ENCODE measurements at places on chromosomes 16 and 17.

GRCh38 chr17:31488982-31489294, 97.5 kb downstream of the RAB11FIP4 start:
- DNase-seq = no peak

- no peak for DNase-seq
Observed at GRCh38 chr17:9002227-9002605, 19.1 kb upstream of the NTN1 start.

GRCh38 chr16:89973235-89973634, 24.7 kb downstream of the DEF8 start:
- DNase-seq = no peak

GRCh38 chr17:82921426-82921825, 81.6 kb upstream of the ZNF750 start:
- no peak for DNase-seq

DNA sequence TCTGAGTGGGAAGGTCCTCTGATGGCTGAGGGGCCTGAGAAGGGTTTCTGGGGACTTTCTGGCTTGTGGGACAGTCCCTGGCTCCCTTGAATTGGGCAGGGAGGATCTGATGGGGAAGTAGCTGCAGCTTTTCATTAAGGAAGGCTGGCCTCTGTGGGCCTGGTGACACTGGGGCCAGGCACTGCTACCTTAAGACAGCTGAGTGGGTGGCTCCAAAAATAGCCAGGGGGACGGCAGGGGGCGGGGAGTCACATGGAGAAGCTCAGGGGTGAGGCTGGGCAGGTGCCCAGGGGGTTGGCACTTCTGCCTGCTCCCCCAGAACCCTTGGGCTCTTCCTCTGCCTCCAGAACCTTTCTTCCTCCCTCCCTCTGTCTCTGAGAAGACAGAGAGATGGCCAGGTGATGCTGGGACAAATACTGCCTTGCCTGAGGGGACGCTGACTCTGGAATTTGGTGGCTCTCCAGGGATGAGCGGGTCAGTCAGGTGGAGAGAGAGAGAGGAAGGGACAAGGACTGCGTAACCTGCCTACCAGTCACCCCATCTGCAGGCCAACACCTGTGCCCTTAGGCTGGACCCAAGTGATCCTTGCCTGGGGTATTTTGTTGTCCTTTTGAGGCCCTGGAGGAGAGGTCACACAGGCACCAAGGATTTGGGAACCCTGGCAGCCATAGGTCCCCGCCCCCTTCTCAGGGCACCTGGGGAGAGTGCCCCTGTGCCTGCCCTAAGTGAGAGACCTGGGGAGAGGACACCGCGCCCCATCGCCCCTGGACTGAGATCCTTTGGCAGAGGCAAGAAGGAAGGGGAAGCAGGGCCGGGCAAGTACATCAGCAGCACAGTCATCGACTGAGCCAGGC, 1.7 kb upstream of the SGCA start:
- no peak for DNase-seq

DNA sequence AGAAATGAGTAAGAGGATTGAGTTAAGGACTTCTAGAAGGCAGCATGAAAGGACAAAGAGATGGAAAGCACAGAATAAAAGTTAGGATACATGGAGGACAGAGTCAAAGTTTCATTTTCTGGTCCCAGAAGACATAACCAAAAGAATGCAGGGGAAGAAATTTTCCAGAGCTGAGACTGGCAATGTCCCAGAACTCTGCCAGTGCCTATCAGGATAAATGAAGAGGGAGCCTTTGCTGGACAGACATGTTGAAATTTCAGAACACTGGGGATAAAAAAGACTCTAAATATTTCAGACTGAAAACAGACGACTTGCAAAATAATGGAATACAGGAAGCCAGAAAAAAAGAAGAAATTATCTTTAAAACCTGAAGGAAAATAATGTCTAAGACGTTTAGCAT, 55.7 kb downstream of the NT5M start:
- no peak for DNase-seq

DNA sequence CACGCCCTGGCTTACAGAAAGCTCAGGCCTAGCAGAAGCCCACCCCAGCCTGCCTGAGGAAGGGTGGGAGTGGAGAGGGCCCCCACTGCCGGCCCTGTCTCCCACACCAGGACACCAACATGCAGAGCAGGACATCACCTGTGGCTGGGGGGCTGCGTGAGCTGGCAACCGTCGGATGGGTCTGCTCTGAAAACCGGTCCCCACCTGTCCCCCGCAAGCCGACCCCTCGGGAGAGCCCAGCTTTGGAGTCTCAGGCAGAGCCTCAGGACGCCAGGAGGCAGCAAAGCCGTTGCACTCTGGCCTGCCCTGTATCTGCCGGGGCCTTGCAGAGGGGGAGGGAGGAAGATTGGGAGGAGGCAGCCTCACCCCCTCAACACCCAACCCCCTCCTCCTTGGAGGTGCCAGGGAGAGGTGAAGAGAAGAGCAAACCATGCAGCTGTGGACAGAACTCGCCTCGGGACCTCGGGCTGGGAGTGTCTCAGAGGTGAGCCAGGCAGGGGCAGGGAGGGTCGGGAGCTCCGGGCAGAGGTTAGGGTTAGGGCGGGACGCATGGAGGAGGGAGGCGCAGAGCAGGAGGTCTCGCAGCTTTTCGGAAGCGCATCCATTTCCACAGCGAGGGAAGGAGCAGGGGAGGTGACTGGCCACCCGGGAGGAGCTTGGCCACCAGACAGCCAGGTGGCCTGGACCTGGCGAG, 30.4 kb upstream of the ZC3H18 start:
- DNase-seq = no peak

DNA sequence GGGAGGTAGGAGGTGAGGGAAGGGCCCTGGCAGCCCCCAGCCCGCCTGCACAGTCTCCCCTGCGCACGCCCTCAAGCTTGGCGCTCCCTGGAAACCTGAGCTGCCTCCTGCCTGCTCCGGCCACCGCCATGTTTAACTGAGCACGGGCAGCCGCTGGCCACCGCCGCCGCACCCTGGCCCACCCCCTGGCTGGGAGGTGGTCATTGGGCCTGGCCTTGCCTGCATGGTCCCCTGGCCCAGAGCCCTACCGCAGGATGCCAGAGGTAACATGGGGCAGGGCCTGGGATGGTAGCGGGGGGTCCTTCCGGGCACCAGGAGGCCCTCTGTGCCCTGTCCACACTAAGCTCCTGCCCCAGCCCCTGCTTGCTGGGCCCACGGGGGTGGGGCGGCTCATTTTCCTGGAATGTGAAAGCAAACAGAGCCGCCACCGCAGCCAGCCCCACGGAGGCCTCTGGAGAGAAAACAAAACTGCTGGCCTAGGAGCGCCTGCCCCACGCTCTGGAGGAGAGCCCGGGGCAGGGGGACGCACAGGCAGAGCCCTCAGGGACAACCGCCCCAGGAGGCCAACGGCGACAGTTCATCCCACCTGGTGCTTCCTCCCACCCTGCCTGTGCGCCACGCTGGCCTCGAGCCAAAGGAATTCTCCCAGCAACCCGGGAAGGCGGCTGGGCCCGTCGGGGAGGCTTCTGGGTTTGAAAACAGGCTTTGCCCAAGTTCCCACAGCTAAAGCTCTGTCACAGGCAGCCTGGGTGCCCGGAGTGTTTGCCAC, 8.9 kb downstream of the NHERF2 start:
- DNase-seq = no peak

DNA sequence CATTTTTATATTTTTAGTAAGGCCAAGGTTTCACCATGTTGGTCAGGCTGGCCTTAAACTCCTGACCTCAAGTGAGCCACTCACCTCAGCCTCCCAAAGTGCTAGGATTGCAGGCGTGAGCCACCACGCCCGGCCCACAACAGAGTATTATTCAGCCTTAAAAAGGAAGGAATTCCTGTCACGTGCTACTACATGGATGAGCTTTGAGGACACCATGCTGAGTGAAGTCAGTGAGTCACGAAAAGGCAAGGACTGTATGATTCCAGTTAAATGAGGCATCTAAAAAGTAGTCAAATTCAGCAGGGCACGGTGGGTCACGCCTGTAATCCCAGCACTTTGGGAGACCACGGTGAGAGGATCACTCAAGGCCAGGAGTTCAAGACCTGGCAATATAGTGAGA, 9.7 kb downstream of the CSF3 start:
- DNase-seq = no peak

DNA sequence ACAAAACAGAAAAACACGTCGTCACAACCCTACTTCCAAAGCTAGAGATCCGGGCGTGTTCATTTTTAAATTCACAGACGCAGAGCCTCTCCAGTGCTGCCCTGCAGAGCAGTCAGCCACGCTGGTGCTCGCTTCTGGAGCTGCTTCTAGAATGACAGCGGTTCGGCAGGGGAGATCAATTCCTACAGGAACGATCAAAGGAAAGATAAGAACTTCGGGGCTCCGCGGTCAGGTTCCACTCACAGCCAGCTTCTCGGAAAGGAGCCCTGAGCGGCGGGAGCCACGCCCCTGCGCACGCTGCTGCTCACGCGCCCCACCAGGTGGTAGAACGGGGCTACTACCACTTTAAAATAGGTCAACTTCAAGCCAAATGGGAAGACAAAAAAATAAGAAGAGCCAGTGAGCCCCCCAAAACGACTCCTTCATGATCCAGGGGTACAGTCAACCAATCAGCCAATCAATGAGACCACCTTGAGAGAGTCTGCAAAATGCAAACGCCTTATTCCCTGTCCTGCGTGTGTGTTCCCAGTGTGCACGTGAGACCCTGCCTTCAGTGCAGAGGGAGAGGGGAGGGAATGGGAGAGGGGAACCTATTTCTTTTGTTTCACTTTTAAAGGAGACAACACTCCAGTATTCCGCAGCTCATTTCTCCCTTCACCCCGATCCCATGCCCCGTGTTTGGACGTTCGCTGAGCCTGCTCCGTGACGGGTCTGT, 209.7 kb downstream of the RBFOX3 start:
- peak; percentile 57 for DNase-seq

DNA sequence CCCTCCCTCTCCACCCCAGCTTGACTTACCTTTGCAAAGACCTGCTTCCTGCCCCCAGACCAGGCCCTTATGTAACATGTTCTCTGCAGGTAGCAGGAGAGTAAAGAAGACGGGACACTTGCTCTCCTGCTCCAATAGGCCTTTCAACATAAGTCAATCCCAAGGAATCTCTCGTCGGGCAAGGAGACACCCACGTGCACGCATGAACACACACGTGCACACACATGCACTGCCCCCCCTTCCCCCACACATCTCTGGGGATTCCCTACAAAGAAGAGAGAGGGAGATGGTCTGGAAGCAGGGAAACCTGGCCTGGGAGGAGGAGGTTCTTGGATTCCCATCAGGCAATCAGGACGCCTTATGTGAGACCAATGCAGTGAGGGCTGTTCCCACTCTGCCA, 41.4 kb downstream of the ABCC12 start:
- no peak for DNase-seq

DNA sequence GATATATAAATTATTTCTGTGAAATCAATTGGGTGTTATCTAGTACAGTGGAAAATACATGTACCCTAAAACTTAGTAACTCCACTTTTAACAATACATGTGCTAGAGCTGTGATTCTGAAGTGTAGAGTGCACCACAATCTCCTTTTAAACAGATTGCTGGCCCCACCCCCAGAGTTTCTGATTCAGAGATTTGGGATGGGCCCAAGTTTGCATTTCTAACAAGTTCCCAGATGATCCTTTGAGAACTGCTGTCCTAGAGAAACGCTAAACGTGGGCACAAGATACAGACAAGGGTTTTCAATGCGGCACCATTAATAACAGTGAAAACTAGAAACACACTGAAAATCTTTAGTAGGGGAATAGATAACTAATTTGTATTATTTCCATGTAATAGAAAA, 49.2 kb downstream of the NXPH3 start:
- no peak for DNase-seq

DNA sequence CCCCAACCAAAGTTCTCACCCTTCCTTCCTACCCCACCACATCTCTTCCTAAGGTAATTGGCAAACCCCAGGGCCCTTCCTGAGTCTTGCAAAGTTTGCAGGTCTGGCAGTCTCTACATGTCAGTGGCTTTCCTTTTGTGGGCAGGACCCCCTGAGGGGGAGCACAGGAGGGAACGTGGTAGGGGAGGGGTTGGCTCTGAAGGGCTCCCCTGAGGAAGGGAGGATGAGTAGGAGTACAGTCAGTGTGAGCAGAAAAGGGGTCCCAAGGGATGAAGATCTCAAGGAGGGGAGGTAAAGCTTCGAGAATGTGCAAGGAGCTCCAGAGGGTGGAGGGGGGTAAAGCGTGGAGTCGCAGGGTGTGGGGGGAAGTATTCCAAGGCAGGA, 206.9 kb downstream of the RAB11FIP4 start:
- no peak for DNase-seq

GRCh38 chr17:79997011-79997660, 38.5 kb downstream of the TBC1D16 start:
- peak; percentile 27 for DNase-seq

DNA sequence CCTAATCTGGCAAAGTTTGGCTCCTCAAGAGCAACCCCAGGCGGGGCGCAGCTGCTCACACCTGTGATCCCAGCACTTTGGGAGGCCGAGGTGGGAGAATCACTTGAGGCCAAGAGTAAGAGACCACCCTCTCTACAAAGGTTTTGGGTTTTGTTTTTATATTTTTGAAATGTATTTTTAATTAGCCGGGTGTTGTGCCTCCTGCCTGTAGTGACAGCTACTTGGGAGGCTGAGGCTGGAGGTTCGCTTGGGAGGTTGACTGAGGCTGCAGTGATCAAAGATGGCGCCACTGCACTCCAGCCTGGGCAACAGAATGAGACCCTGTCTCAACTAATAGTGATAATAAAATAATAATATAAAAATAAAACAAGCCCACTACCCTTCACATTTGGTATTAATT, 756 bp upstream of the USP7 start:
- no peak for DNase-seq

DNA sequence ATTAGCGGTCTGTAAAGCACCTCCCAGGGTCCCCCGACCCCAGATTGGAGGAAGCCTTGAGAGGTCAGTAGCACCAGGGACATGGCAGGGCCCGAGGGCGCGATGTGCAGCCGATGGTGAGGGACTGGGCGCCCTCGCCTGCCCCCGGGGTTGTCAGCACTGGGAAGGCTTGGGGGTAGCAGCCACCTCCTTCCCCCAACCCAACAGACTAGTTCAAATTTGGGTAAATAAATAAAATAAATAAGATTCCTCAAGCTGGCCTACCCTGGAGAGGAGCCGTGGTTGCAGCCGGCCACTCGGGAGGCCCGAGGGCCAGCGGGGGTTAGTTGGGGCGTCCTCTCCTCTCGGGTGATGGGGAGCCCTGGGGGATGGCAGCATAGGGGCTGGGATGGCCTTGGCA, 1.5 kb downstream of the C16orf92 start:
- no peak for DNase-seq

GRCh38 chr17:68294196-68294555, 2.9 kb downstream of the ARSG start:
- no peak for DNase-seq

GRCh38 chr17:31869031-31869430, 10.0 kb upstream of the COPRS start:
- no peak for DNase-seq

DNA sequence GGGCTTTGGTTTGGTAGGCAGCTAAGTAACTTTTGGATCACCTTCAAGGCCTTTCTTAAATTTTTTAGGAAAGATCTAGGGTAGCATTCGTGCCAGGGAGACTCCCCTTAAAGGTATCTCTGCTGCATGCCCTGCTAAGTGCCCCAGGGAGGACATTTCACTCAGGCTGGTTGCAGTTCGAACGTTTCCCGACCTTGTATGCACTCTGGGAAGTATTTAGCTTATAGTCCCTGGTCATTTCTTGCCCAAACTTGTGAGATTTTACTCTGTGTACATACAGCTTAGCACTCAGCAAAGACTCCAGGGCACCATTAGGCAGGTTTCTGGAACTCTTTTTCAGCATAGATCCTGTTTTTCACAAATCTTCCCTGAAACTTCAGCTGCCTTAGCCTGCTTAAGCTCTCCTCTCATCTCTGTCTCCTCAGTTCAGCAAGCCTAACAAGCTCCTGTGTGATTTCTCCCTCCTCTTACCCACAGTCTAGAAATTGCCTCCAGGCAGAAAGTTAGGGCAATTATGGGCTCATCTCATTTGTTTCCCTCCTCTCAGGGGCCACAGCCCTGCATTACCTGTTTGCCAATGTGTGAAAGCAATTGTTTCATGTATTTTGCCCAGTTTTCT, 84.6 kb downstream of the MRTFB start:
- DNase-seq = no peak

Data from hematopoietic multipotent progenitor cell treated with erythropoietin and hydrocortisone succinate and interleukin-3 and kit ligand, for 8 days (in vitro differentiated cells).